ENCODE measurements at places on chromosomes 1 and 21.

- no peaks in the 10 kb centered on the region for H3K4me1 ChIP-seq
- H3K27me3 ChIP-seq: no peaks in the 10 kb centered on the region
- no peak overlapping the region for H3K27ac ChIP-seq
- H3K4me3 ChIP-seq: no peak overlapping the region
Measured at GRCh38 chr1:165898837-165899236, 71.4 kb downstream of the UCK2 start.

DNA sequence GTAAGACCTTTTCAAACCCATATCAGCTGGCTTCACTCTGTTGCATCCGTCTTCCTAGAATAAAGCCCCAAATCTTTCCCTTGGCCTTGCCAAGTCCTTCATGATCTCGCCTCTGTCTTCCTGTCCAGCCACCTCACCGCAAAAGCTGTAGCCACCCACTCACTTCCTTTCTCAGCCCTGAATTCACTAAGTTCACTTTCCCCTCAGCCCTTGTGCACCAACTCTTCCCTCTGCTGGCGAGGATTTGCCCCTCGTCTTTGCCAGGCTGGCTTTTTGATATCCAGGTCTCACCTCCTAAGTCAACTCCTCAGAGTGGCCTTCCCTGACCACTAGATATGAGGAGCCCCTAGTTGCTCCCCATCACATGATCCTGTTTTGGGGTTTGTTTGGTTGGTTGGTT lies 3.9 kb upstream of the COL16A1 start:
- H3K36me3 ChIP-seq: no peaks in the 10 kb centered on the region
- peaks cover 26% of the 10 kb centered on the region for H3K27me3 ChIP-seq
- no peak overlapping the region for H3K4me3 ChIP-seq
- no peak for DNase-seq

- H3K4me1 ChIP-seq: no peaks in the 10 kb centered on the region
- no peak overlapping the region for H3K27ac ChIP-seq
- H3K36me3 ChIP-seq: peaks cover 19% of the 10 kb centered on the region
- H3K4me3 ChIP-seq: no peak overlapping the region
- no peak for DNase-seq
- H3K27me3 ChIP-seq: no peaks in the 10 kb centered on the region
Measured at GRCh38 chr1:156319664-156320063, 18.4 kb downstream of the CCT3 start.

- no peak overlapping the region for H3K4me3 ChIP-seq
- H3K36me3 ChIP-seq: peaks cover 2% of the 10 kb centered on the region
- H3K27ac ChIP-seq: no peak overlapping the region
Measured at GRCh38 chr1:83819436-83819835, 179.5 kb downstream of the TTLL7 start.

DNA sequence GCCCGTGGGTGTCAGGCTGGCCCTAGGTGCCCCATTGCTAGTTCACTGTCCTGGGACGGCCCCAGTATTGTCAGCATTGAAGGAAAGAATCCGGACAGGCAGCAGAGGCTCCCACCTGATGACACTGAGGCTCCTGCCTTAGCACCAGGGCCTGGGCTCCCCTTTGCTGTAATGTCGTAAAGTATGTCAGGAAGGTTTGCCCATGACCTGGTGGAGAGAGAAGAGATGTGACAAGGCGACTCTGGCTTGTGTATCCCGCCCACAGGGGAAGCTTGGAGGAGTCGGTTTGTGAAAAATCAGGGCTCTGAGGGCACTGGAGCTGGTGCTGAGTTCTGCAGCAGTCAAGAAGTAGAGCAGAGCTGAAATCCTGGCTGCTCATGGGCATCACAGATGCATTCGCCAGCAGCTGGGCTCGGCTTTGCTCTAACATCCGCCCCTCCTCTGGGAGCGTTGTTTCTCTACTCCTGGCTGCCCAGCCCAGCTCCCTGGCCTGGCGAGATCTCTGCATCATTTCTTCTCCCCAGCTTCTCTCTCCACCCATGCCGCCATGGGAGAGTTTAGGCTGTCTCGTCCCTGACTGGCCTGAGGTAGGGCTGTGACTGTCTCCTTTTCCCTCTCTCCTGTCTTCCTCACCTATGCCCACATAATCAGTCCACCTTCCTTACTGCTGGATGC lies 74.1 kb downstream of the ADARB1 start:
- H3K27me3 ChIP-seq: peaks cover 2% of the 10 kb centered on the region
- H3K4me3 ChIP-seq: no peak overlapping the region
- no peak overlapping the region for H3K27ac ChIP-seq

DNA sequence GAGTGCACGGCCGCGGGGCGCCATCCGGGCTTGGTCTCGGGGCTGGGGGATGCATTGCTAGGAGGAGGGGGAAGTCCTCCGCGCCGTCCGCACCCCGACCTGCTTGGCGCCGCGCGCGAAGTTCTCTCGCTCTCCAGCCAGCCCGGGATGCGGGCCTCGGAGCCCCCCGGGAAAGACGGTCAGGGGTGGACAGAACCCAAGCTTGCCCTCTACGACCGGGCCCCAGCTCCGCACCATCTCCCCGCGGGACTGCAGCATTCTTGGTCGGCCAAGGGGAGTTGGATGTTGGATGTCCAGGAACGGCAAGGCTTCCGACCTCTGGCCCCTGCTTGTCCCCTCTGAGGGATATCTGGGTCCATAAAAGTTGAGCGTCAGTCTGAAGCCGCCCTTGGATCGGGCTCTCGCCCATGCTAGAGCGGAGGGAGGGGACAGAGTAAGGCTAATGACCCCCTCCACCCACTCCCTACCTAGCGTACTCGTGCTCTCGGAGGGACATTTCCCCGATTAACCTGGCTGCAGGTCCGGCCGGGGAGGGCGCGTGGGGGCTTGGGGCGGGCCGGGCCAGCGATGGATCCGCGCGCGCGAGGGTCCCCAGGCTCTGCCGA lies 522 bp downstream of the DISP3 start:
- peaks cover 30% of the 10 kb centered on the region for H3K27me3 ChIP-seq
- no peak for DNase-seq
- H3K4me3 ChIP-seq: peak overlapping the region; percentile 75
- peaks cover 3% of the 10 kb centered on the region for H3K36me3 ChIP-seq
- H3K4me1 ChIP-seq: peaks cover 15% of the 10 kb centered on the region

- no peaks in the 10 kb centered on the region for H3K27me3 ChIP-seq
- H3K36me3 ChIP-seq: peaks cover 10% of the 10 kb centered on the region
- peak overlapping the region; percentile 98 for H3K27ac ChIP-seq
- no peak for DNase-seq
- H3K4me3 ChIP-seq: peak overlapping the region; percentile 93
- peaks cover 18% of the 10 kb centered on the region for H3K4me1 ChIP-seq
Measured at GRCh38 chr1:24644100-24644384, 940 bp downstream of the SRRM1 start.

- DNase-seq: no peak
- peaks cover 3% of the 10 kb centered on the region for H3K27me3 ChIP-seq
- H3K27ac ChIP-seq: no peak overlapping the region
- H3K4me3 ChIP-seq: no peak overlapping the region
- peaks cover 6% of the 10 kb centered on the region for H3K4me1 ChIP-seq
- H3K36me3 ChIP-seq: no peaks in the 10 kb centered on the region
Measured at GRCh38 chr1:109652402-109652801, 3.5 kb upstream of the GSTM4 start.

GRCh38 chr1:17629460-17629859 lies 90.0 kb downstream of the ARHGEF10L start:
- DNase-seq: no peak
- H3K4me3 ChIP-seq: peak overlapping the region; percentile 62
- H3K4me1 ChIP-seq: peaks cover 21% of the 10 kb centered on the region
- H3K27ac ChIP-seq: peak overlapping the region; percentile 41
- no peaks in the 10 kb centered on the region for H3K36me3 ChIP-seq
- H3K27me3 ChIP-seq: peaks cover 3% of the 10 kb centered on the region

GRCh38 chr1:42165511-42166210 lies 1.1 kb upstream of the GUCA2A start:
- H3K27ac ChIP-seq: no peak overlapping the region
- no peaks in the 10 kb centered on the region for H3K4me1 ChIP-seq
- H3K27me3 ChIP-seq: peaks cover 19% of the 10 kb centered on the region
- no peak overlapping the region for H3K4me3 ChIP-seq

GRCh38 chr1:238329671-238330070 lies 438.9 kb upstream of the ZP4 start:
- no peaks in the 10 kb centered on the region for H3K27me3 ChIP-seq
- no peak overlapping the region for H3K27ac ChIP-seq
- no peak overlapping the region for H3K4me3 ChIP-seq
- DNase-seq: no peak
- no peaks in the 10 kb centered on the region for H3K36me3 ChIP-seq

DNA sequence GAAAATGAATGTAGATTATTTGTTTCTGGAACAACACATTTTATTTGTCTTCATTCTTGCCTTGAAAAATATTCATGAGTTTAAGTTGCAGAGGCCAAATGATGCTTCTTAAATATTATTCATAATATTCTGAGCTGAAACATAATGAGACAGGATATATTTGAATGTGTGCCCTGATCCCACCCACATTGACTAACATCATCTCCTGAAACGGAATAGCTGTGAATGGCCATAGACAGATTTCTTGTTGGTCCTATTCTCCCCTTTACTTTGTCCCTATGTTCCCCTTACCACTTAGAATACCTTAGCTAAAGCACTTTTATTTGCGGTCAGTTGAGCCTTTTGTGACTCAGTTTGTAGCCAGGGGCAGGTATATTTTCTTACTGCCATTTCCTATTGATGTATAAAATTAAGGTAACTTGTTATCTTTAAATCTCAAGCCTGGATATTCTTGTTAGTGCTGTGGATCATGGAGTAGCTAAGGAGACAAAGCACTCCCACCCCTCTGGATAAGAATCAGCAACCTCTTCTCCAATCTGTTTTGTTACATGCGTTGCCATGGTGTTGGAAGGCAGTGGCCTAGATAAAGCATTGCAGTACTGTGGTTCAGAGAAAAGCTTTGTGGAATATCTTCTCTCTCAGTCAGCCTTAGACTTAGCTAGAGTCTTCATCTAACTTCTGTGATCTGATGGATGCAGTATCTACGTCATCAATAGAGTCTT lies 478.5 kb upstream of the DEPDC1 start:
- no peak overlapping the region for H3K27ac ChIP-seq
- H3K4me3 ChIP-seq: no peak overlapping the region
- H3K4me1 ChIP-seq: no peaks in the 10 kb centered on the region
- H3K27me3 ChIP-seq: no peaks in the 10 kb centered on the region
- no peak for DNase-seq
- H3K36me3 ChIP-seq: no peaks in the 10 kb centered on the region

DNA sequence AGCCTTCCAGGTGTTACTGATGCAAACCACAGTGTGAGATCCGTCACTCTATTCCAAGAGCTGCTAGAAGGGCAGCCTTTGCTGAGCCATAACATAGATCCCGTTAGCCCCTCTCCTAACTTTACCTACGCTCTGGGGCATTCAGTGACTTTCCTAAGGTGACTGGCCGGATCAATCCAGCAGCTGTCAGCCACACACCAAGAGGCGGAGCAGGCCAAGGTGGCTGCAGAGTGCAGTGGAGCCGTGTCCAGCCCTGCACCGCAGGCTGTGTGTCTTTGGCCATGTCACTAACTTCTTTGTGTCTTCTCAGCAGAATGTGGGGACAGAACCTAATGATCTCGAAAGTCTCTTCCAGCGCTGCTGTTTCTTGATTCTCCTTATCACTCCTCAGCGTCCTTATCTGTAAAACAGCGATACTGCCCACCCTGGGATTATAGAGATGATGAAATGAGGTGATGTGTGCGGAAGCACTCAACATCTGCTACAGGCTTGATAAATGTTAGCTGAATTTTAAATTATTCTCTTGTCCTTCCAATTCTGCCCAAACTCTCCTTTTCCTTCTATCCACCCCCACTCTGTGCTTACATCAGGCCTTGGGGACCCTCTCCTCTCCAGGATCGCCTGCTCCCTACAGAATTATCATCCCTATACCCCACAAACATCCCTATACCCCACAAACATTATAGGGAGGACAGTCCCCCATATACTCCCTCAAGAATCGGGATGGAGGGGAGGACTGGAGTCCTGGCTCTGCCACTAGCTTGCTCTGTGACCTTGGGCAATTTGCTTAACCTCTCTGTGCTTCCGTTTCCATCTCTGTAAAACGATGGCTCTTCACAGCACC lies 25.8 kb upstream of the LRRN2 start:
- no peak overlapping the region for H3K27ac ChIP-seq
- H3K27me3 ChIP-seq: peaks cover 12% of the 10 kb centered on the region
- H3K4me3 ChIP-seq: no peak overlapping the region
- no peaks in the 10 kb centered on the region for H3K36me3 ChIP-seq
- no peak for DNase-seq
- peaks cover 35% of the 10 kb centered on the region for H3K4me1 ChIP-seq

- no peak overlapping the region for H3K27ac ChIP-seq
- no peaks in the 10 kb centered on the region for H3K4me1 ChIP-seq
- no peak for DNase-seq
Measured at GRCh38 chr1:171140401-171140800, 44.7 kb upstream of the FMO2 start.

- DNase-seq: no peak
- peak overlapping the region; percentile 80 for H3K4me3 ChIP-seq
- peaks cover 20% of the 10 kb centered on the region for H3K4me1 ChIP-seq
- peak overlapping the region; percentile 47 for H3K27ac ChIP-seq
- no peaks in the 10 kb centered on the region for H3K36me3 ChIP-seq
Measured at GRCh38 chr1:2199042-2199810, 4.7 kb upstream of the FAAP20 start.

DNA sequence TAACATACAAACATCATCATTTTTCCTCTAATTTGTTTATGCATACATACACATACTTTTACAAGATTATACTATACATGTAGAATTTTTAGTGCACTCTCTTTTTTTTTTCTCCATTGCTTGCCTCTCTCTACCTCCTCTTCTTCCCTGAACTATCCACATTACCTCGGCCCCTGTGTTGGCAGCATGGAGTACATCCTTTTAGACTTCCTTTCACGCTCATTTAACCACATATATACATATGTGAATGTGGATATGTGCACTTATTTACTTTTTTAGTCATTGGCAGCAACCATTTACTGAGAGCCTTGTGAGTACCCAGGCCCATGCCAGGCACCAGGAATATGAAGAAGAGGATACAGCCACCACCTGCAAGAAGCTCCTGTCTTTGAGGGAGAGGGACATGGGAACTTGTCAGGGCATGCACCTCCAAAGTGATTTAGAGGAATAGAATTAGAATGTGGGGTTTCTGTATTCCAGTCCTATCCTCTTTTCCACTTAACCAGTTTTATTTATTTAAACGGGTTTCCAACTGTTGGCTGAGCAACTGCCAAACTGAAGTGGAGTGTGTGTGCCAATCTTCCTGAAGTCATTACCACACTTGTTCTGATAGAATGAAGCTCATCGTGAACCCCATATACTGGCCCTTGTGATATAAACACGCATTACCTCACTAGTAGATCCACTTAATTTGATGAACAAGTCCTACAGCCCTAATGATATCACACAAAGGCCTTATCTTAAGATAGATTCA lies 212.6 kb downstream of the TNR start:
- no peaks in the 10 kb centered on the region for H3K27me3 ChIP-seq
- no peak overlapping the region for H3K27ac ChIP-seq
- H3K4me1 ChIP-seq: peaks cover 6% of the 10 kb centered on the region
- H3K4me3 ChIP-seq: no peak overlapping the region

GRCh38 chr1:244989813-244990212 lies 125.5 kb upstream of the HNRNPU start:
- DNase-seq: no peak
- H3K4me3 ChIP-seq: no peak overlapping the region
- no peak overlapping the region for H3K27ac ChIP-seq
- H3K27me3 ChIP-seq: no peaks in the 10 kb centered on the region

- peaks cover 2% of the 10 kb centered on the region for H3K27me3 ChIP-seq
- peaks cover 4% of the 10 kb centered on the region for H3K4me1 ChIP-seq
- no peaks in the 10 kb centered on the region for H3K36me3 ChIP-seq
- H3K4me3 ChIP-seq: no peak overlapping the region
- no peak overlapping the region for H3K27ac ChIP-seq
- no peak for DNase-seq
Measured at GRCh38 chr1:220491891-220492290, 36.0 kb upstream of the MARK1 start.

Data from memory B cell (primary cell).